Osteocyte (in vitro differentiated cells): ENCODE measurements at places on chromosomes 11 and 22. TPM values are rescaled to one million over a fixed set of nuclear protein-coding genes. Genes with fewer than 3 reads are reported as not detected.

GRCh38 chr11:77999446-78000030 lies 5.1 kb upstream of the INTS4 start:
- H3K27ac ChIP-seq, result no peak overlapping the region
- peaks cover 5% of the 10 kb centered on the region for H3K4me1 ChIP-seq
- no peaks in the 10 kb centered on the region for H3K36me3 ChIP-seq
- H3K4me3 ChIP-seq, result no peak overlapping the region
- no peak for DNase-seq
- peaks cover 17% of the 10 kb centered on the region for H3K27me3 ChIP-seq

- peaks cover 37% of the 10 kb centered on the region for H3K36me3 ChIP-seq
- H3K27ac ChIP-seq, result peak overlapping the region; percentile 12
- H3K4me3 ChIP-seq, result peak overlapping the region; percentile 99
- no peak for DNase-seq
- H3K4me1 ChIP-seq, result peaks cover 39% of the 10 kb centered on the region
- no peaks in the 10 kb centered on the region for H3K27me3 ChIP-seq
Observed at GRCh38 chr11:114441921-114442320, 2.7 kb downstream of the REXO2 start.

Gene MEI1
- total RNA-seq, result not detected in 2 replicates

- peaks cover 59% of the 10 kb centered on the region for H3K36me3 ChIP-seq
- DNase-seq, result peak; percentile 89
- H3K27ac ChIP-seq, result peak overlapping the region; percentile 95
- peak overlapping the region; percentile 33 for H3K4me3 ChIP-seq
Observed at GRCh38 chr11:128467610-128468041, 119.7 kb downstream of the ETS1 start.

- H3K27ac ChIP-seq, result no peak overlapping the region
- H3K36me3 ChIP-seq, result no peaks in the 10 kb centered on the region
- H3K4me3 ChIP-seq, result no peak overlapping the region
- no peaks in the 10 kb centered on the region for H3K4me1 ChIP-seq
- peaks cover 20% of the 10 kb centered on the region for H3K27me3 ChIP-seq
Observed at GRCh38 chr11:128082574-128082973, 504.8 kb downstream of the ETS1 start.

GRCh38 chr11:98307827-98308491 lies 712.8 kb upstream of the CNTN5 start:
- DNase-seq, result no peak
- H3K27me3 ChIP-seq, result no peaks in the 10 kb centered on the region
- H3K4me1 ChIP-seq, result no peaks in the 10 kb centered on the region
- H3K4me3 ChIP-seq, result no peak overlapping the region

Gene CDPF1
- total RNA-seq, result 8.1 and 11.1 TPM in 2 replicates

GRCh38 chr11:59957094-59957493 lies 6.7 kb upstream of the OOSP4A start:
- no peak overlapping the region for H3K4me3 ChIP-seq
- no peaks in the 10 kb centered on the region for H3K4me1 ChIP-seq
- no peak for DNase-seq
- H3K27ac ChIP-seq, result no peak overlapping the region
- H3K36me3 ChIP-seq, result no peaks in the 10 kb centered on the region

GRCh38 chr11:102733232-102733875 lies 8.6 kb upstream of the MMP8 start:
- peaks cover 8% of the 10 kb centered on the region for H3K27me3 ChIP-seq
- no peak overlapping the region for H3K4me3 ChIP-seq
- no peaks in the 10 kb centered on the region for H3K4me1 ChIP-seq
- DNase-seq, result peak; percentile 86

- H3K27ac ChIP-seq, result no peak overlapping the region
- no peak for DNase-seq
- no peak overlapping the region for H3K4me3 ChIP-seq
- H3K4me1 ChIP-seq, result no peaks in the 10 kb centered on the region
Observed at GRCh38 chr22:46992121-46992731, 229.8 kb downstream of the TBC1D22A start.

Gene MS4A14
- not detected in 2 replicates for total RNA-seq

Gene GLYATL1
- not detected in 2 replicates for total RNA-seq

GRCh38 chr11:116714902-116715301 lies 57.9 kb downstream of the BUD13 start:
- no peak for DNase-seq
- H3K27ac ChIP-seq, result no peak overlapping the region
- peaks cover 24% of the 10 kb centered on the region for H3K27me3 ChIP-seq
- H3K36me3 ChIP-seq, result no peaks in the 10 kb centered on the region

Gene MUC6
- total RNA-seq, result not detected in 2 replicates
